ENCODE measurements at places on chromosomes 2 and 18.

DNA sequence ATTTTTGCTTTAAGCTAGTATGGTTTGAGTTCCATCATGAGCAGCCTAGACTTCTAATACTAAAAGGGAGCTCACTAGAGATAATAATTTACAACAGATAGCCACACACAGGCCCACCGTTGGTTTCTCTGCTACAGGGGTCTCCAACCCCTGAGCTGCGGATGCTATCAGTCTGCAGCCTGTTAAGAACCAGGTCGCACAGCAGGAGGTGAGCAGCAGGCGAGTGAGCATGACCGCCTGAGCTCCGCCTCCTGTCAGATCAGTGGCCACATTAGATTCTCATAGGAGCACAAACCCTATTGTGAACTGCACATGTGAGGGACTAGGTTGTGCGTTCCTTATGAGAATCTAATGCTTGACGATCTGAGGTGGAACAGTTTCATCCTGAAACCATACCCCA is 150.6 kb downstream of the HRH4 start:
- no peak for DNase-seq

GRCh38 chr2:20578895-20579825 is 71.7 kb downstream of the HS1BP3 start:
- peak; percentile 96 for DNase-seq

- peak; percentile 1 for DNase-seq
Observed at GRCh38 chr2:158266111-158266510, 164.4 kb downstream of the UPP2 start.

DNA sequence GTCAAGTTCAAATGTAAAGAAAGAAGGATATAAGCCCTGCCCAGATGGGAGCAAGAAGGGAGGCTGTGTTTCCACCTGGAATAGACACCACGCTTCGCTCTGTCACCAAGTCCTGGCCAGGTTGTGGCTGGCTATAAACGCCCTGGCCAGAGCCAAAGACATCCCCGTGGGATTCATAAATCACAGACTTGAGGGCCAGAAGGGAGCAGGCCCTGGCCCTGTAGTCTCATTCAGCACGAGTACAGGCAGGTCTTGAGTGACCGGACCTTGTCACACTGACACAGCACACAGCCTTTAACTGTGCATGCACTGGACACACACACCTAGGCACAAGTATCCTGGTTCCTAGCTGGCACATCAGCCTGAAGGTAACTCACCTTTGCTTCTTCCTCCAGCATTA is 94.5 kb upstream of the MGAT4A start:
- DNase-seq, result no peak

GRCh38 chr2:79715338-79715737 is 202.5 kb downstream of the CTNNA2 start:
- no peak for DNase-seq

- DNase-seq, result no peak
Observed at GRCh38 chr2:3470856-3471737, 48.2 kb downstream of the ADI1 start.

DNA sequence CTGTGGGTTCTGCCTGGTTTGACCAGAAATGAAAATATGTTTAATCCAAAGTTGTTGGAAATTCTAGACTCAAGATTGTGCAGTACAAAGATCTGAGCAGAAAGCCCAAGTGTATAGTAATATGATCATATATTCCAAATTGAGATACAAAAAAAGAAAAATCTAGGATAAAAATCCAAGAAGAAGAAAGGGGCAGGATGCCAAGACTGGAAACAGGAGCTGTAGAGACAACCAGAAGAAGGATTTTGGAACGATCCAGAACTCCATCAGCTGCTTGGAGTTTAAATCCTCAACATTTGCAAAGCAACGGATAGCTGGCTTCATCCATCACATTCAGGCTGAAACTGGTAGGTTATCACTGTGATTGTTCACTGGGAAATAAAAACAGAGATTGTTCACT is 333.6 kb upstream of the UBE2E3 start:
- DNase-seq, result no peak

- peak; percentile 28 for DNase-seq
Observed at GRCh38 chr2:10135296-10136089, 13.0 kb downstream of the RRM2 start.

GRCh38 chr2:126895336-126895735 is 3.4 kb upstream of the TEX51 start:
- DNase-seq, result no peak

DNA sequence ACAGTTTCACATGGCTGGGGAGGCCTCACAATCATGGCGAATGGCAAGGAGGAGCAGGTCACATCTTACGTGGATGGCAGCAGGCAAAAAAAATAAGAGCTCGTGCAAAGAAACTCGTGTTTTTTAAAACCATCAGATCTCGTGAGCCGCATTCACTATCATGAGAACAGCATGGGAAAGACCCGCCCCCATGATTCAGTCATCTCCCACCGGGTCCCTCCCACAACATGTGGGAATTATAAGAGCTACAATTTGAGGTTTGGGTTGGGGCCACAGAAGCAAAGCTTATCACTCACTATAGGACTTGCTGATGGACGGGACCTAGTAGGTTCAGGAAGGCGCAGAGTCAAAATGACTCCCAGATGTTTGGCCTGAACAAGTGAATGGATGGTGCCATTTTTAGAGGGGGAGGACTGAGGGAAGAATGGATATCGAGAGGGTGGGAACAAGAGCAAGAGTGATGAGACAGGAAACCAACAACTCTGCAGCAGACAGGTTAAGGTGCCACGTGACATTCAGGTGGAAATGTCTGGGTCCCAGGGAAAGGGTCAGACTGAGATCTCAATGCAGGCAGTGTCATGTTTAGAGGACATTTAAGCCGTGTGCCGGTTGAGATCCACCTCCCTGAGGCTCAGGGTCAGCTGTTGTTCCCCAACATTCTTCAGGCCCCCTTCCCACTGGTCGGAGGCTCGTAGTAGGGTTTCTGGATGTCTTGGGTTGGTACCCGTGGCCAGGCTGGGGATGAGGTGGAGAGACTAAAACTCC is 85.7 kb downstream of the MYCN start:
- no peak for DNase-seq

GRCh38 chr2:165406173-165406572 is 63.3 kb upstream of the CSRNP3 start:
- no peak for DNase-seq

GRCh38 chr2:216546641-216547403 is 48.2 kb downstream of the RPL37A start:
- no peak for DNase-seq

DNA sequence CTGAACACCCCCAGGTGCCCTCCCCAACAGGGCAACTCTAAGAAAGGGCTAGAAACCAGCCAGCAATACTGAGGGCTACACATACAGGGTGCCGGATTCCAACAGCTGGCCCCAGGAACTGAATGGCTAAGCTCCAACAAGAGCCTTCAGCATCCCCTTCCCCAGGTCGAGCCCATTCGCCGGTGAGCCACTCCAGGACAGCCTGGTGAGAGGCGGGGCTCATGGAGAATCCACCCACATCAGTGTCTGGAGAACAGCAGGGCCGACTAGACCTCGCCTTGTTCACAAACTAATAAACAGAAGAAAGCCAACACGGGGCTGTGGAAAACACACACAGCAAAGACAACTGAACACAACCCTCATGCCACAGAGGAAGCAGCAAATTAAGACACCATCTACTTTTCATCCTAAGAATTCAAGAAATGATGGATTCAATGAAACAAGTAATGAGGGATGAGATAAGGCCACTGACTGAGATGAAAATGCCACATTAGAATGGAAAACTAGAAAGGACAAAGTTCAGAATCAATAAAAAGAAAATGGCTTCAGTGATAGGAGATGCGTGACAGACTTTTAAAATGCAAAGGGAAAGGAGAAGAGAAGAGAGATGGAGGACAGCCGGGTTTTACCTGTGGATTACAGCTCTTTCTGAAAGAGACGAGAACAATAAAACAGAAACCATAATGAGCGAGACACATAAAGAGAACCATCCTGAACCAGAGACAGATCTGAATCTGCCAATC is 8.2 kb downstream of the PER2 start:
- DNase-seq, result no peak

DNA sequence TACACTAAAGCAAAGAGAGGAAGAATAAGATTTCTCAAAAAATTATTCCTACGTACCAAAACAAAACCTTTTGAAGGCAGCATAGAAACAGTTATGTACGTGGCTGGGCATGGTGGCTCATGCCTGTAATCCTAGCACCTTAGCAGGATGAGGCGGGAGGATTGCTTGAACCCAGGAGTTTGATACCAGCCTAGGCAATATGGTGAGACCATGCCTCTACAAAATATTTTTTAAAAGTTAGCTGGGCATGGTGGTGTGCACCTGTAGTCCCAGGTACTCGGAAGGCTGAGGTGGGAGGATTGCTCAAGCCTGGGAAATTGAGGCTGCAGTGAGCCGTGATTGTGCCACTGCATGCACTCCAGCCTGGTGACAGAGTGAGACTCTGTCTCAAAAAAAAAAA is 14.9 kb upstream of the CYP26B1 start:
- no peak for DNase-seq

DNA sequence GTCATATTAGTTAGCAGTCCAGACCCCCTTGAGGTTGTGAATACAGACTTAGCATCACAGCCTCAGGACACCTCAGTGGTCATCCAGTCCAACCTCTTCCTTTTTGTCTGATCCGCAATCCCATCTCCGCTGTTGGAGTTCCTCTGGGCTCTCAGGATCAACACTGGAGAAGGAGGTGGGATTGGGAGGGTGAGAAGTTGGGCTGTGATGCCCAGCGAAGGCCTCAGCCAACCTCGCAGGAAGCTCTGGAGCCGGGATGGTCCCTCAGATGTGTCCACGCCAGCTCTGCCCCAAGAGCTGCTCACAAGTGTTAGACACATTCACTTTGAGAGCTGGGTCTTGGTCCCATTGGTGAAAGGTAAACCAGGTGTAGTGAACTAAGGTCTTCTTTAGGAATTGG is 74.9 kb upstream of the AFF3 start:
- no peak for DNase-seq

GRCh38 chr18:9536354-9537152 is 61.2 kb downstream of the RALBP1 start:
- DNase-seq, result peak; percentile 31

GRCh38 chr2:98926601-98927000 is 9.4 kb downstream of the CRACDL start:
- DNase-seq, result no peak

DNA sequence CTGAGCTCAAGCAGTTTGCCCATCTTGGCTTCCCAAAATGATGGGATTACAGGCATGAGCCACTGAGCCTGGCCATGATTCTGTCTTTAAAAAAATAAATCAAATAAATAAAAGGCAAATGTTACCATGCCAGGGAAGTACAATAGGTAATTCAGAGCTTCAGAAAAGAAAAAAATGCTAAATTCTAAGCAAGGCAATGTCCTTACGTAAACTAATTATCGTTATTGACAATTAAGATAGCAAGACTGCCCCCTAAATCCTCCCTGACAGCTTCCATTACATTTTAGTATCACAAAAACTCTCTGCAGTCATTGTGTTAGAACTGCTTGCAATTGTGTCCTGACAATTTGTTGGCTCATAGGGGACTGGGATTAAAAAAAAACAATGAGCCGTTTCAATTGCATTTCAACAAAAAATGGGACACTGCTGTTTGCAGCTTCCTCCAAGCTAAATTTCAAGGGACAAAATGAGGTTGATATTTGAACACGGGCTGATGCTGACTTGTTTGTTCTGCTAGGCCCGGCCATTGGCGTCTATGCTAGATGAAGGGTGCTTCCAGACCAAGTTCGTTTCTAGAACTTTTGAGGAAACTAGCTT is 88.9 kb downstream of the MOGAT1 start:
- DNase-seq, result no peak

DNA sequence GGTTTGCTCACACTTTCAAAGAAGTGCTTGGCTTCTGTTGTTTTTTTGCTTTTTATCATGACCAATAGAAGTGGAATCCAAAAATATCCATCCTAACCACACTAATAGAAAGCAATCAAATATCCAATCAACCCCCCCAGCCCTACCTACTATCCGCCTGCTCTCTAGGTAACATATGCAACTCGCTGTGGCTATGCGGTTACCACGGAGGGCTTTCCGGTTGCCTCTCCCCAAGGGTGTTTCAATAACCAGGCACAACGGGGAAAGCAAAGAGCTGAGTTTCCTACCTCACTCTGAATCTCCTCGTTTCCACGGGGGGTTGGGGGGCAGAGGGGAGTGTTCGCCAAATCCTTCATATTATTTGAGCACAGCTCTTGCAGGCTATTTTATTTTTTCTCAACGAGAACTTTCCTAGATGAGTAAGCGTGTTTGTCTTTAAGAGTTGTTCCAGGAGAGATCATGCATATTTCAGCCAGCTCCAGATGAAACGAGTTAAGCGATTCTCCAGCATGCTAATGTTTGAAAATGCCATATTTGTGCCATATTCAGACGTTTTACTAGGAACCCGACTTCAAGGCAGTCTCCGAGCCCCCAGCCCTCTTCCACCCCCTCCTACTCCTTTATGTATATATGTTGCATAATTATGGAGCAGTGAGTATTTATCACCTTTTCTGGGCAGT is 30.3 kb downstream of the PAX3 start:
- DNase-seq, result no peak

GRCh38 chr2:53127061-53127650 is 640.4 kb upstream of the CHAC2 start:
- no peak for DNase-seq

- no peak for DNase-seq
Observed at GRCh38 chr2:223297788-223298187, 245.8 kb downstream of the KCNE4 start.

DNA sequence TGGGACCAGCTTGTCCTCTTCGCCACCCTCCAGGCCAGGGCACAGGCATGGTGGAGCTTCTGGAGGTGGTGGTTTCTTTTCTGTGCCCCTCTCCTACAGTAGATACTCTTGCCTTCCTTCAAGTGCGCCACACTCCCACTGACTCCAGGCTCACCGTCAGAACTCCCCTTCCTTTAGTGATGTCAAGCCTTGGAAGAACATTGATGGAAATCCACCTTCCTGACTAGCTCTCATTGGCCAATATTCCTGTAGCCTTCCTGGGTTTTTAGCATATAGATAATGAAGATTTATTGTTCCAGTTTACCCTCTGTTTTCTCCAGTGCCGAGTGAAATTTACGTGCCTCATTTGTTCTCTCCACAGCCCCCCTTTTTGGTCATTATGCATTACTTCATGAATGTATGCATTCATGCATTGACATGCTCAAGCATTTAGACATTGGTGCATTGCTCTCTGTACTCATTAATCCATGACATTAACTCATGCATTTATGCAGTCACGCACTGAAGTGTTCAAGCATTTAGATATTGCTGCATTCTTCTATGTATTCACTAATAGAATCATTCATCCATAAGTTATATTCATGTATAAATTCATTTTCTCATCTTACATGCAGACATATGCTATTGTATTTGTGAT is 37.3 kb downstream of the PLB1 start:
- no peak for DNase-seq

GRCh38 chr2:16069933-16070647 is 129.7 kb downstream of the MYCN start:
- no peak for DNase-seq

GRCh38 chr2:191539068-191539467 is 138.9 kb upstream of the NABP1 start:
- no peak for DNase-seq

Measured in skeletal muscle cell (primary cell).